Activated T-cell treated with anti-CD3 and anti-CD28 coated beads, Interleukin-2, amount 50 U/mL, for 72 hours (primary cell): ENCODE measurements at places on chromosomes 1 and 21.

DNA sequence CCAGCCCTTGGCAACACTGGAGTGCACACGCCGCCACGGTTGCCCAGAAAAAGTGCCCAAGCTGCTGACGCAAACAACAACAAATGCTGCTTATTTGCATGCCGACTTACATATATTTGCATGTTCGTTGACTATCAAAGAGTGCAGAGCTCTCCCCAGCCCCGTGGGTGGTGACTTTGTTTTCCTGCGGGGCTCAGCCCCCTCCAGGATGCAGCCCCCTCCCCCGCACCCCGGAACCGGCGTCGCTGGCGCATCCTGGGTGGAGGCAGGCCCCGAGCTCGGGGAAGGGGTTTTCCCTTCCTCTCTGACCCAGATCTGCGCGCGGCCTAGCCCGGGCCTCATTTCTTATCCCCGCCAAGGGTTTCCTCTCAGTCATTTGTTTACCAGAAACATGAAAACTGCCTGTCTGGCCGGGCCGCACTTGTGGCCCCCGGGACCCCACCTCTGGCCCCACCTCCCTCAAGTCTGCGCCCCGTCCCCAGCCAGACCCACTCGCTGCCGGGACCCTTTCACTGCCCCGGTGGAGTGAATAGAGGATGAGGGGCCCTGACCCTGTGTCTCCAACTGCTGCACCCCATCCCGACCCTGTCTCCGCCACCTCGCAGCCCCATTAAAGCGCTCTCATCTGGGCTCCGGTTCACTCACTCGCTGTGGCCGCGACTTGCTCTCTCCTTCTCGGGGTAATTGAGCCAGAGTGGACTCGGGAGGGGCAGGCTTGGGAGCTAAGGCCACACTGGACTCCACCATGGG is 5.5 kb downstream of the TNFRSF25 start:
- peak; percentile 86 for DNase-seq

- DNase-seq: no peak
Observed at GRCh38 chr1:15330028-15330427, 79.7 kb upstream of the EFHD2 start.

GRCh38 chr1:38571726-38572125 is 287.8 kb downstream of the RRAGC start:
- DNase-seq: no peak

DNA sequence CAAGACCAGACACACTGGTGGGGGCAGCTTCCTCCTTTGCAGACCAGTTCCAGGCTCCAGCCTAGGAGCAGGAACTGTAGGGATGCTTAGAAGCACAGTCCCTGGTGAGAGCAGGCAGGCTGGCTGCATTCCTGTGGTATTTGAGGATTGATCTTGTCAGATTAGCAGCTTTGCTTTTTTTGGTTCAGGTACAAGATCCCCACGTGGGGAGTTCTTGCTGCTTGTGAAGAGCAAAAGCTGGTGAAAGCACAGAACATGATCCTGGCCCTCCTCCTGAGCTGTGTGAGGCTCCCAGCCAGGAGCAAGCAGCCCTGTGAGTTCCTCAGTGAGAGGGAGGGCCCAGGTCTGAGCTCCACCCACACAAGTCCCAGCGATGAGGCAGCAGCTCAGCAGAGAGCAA is 75.3 kb upstream of the ARTN start:
- no peak for DNase-seq

DNA sequence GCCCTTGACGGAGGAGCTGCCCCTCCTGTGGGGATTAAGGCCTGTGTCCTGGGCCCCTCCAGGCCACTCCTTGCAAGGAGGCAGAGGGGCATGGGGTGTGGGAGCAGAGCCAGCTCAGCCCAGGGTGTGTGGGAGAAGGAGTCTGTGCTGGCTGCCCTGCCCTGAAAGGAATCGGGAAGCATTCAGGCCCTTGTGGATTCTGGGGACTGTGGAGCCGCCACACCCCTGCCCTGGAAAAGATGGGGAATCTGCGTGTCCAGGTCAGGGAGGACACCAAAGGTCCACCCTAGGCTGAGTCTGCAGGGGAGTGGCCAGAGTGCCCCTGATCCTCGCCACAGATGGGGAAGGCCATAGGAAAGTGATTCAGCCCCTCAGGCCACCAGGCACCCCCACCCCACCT is 16.5 kb upstream of the PRDM16 start:
- no peak for DNase-seq

DNA sequence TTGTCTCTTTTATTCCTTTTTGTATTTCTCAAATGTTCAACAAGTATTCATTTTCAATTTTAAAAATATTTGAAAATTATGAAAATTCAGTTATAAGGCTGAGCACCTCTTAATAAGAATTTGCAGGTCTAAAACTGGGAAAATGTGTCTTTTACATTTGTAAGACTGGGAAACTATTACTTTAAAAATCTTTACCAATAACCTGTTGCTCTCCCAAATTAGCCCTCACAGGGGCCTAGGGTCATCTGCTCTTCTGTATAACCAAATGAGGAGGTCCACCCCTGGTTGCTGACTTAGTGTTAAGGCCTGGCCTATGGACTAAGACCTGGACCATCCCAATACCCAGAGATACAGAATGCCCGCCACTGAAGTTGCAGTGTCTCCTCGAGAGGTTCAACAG is 280.5 kb downstream of the PLPP3 start:
- DNase-seq: no peak

DNA sequence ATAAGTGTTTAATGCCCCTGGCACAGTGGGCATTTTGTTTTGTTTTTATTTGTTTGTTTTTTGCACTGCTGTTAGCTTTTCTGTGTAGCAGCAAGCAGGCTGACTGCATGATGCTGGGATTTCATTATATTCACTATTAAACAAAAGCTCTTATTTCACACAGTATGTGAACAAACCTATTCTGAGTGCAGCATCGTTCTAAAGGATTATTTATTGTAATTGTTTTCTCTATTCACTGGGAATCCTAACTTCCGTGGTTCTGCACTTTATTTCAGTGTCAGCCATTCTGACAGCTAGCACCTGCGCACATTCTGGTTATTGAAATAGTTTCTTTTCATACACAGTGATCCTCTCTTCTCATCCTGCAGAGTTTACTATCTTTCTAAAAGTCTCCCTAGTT is 595.0 kb downstream of the NEGR1 start:
- no peak for DNase-seq

DNA sequence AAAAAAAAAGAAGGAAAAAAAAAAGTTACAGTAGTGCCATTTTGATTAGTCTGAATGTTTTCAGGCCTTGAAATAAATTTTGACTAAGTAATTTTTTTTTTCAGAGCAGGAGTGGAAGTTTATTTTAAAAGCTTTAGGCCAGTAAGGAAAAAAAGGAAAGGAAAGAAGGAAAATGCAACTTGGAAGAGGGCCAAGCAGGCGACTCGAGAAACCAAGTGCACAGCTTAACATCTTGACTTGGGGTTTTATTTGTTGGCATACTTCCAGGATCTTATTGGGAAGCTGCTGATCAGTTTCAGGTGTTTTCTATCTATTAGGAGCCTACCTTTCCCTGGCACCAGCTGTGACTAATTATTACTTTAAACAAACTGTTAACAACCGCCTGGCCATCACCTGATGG is 41.7 kb downstream of the ATF3 start:
- no peak for DNase-seq

DNA sequence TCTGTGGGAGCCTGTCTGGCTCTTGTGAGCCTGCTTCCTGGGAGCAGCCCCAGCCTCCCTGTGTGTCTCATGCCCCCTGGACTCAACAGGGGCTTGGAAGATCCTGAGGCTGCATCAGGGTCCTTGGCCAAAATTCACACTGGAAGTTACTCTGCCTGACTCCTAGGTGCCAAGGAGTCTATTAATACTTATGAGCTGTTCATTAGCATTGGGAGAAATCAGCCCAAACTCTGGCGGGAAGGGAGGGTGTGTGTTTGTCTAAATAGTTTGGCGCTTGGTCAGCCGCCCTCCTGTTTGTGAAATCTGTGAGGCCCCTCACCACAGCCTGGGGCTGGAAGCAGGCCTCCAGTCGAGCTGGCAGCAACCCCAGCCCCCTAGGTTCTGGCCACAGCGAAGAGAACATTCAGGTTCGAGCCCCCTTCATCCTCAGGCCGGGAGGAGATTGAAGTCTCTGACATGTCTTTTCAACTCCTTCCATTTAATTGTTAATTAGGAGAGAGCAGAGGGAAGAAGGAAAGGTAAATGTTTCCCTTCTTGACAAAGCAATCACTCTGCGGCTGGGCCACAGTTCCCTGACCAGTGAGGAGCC is 82.1 kb upstream of the F3 start:
- DNase-seq: no peak

- no peak for DNase-seq
Observed at GRCh38 chr1:3129133-3129490, 60.1 kb downstream of the PRDM16 start.
